ENCODE measurements at places on chromosomes 12 and 14. TPM values are rescaled to one million over a fixed set of nuclear protein-coding genes. Genes with fewer than 3 reads are reported as not detected.

KLRC4 gene
- not detected for total RNA-seq

KRT3 gene
- total RNA-seq: not detected

- peaks cover 64% of the 10 kb centered on the region for H3K4me1 ChIP-seq
- no peak for DNase-seq
- H3K27ac ChIP-seq: peak overlapping the region; percentile 98
- H3K4me3 ChIP-seq: peak overlapping the region; percentile 88
Measured at GRCh38 chr12:32502693-32503502, 103.5 kb downstream of the FGD4 start.

GRCh38 chr14:68246074-68246785 lies 426.7 kb downstream of the RAD51B start:
- no peak overlapping the region for H3K4me3 ChIP-seq
- H3K27me3 ChIP-seq: no peaks in the 10 kb centered on the region
- peak overlapping the region; percentile 94 for H3K27ac ChIP-seq

DNA sequence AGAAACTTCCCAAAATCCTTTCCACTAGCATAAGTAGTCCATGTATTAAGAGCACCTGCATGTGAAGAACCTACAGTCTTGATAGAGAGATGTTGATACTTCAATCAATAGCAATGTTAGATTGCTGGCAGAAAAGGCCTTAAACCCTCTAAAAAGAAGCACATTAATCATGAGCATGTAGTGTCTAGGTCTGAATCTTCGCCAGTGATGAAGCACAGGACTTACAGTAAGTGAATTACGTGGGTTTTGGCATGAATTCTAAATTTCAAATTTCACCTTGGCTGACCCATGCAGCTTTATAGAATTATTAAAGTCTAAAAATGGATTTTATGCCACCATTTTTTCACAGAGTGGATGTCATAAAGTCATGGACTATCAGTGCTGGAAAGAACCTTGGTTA lies 791.6 kb upstream of the NOVA1 start:
- H3K27me3 ChIP-seq: no peaks in the 10 kb centered on the region
- no peak for DNase-seq
- no peak overlapping the region for H3K4me3 ChIP-seq
- H3K36me3 ChIP-seq: no peaks in the 10 kb centered on the region

GRCh38 chr14:64934338-64934929 lies 8.1 kb downstream of the GPX2 start:
- H3K27ac ChIP-seq: no peak overlapping the region
- H3K4me1 ChIP-seq: peaks cover 29% of the 10 kb centered on the region
- DNase-seq: no peak
- peaks cover 22% of the 10 kb centered on the region for H3K36me3 ChIP-seq
- H3K27me3 ChIP-seq: peaks cover 1% of the 10 kb centered on the region

- DNase-seq: no peak
- no peaks in the 10 kb centered on the region for H3K4me1 ChIP-seq
- no peaks in the 10 kb centered on the region for H3K36me3 ChIP-seq
- H3K27ac ChIP-seq: no peak overlapping the region
Measured at GRCh38 chr12:3480764-3481163, 10.2 kb upstream of the PRMT8 start.
